ENCODE measurements at places on chromosomes 3 and 15.

- no peak for DNase-seq
Measured at GRCh38 chr3:117798221-117798620, 1088.6 kb downstream of the TUSC7 start.

DNA sequence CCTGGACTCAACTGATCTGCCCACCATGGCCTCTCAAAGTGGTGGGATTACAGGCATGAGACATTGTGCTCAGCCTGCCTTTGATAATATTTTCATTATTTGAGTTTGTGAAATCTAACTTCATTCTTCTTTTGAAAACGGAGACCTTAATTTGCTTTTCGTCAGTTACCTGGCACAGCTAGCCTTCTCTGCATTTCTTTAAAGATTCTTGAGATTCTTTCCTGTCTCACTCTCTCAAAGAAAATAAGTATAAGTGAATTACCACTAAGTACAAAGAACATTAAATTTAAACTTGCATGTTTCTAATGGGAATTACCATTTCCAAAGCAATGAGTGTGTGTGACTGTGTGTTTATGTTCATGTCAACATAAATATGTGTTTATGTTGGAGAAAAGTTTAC is 187.9 kb downstream of the NFKBIZ start:
- no peak for DNase-seq

DNA sequence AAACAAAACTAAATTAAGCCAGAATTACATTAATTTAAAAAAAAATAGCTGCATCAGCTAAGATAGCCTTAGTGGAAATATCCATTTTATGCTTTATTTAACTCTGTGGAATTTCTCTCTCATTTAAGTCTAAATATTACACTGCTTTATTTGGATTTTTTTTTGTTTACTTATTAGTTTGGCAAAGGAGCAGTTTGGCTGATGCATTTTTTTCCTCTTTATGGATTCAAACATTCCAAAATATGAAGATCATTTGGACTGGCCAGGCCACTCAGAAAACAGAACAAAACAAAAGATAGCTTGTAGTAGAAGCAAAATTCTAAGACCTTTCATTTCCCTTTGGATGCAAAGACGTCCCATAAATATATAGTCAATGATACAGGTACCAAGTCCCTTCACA is 707.3 kb upstream of the UBE2E2 start:
- DNase-seq: no peak

DNA sequence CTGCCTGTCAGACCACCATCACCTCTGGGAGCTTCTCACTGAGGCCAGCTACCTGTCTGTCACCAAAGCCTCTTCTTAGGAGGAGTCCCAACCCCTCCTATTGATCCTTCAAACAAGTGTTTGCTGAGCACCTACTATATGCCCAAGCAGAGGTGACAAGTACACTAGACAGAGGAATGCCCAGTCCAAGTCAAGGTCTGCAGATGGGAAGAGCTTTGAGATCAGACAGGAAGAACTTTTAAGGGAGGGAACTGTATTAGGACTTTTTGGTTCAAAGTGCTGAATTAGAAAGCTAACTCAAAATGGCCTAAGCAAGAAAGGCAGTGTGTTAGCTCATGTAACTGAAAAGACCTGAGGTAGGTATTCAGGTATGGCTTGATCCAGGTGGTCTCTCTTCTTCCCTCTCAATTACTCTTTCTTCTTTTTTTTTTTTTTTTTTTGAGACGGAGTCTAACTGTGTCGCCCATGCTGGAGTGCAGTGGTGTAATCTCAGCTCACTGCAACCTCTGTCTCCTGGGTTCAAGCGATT is 3.6 kb upstream of the RAD18 start:
- no peak for DNase-seq

DNA sequence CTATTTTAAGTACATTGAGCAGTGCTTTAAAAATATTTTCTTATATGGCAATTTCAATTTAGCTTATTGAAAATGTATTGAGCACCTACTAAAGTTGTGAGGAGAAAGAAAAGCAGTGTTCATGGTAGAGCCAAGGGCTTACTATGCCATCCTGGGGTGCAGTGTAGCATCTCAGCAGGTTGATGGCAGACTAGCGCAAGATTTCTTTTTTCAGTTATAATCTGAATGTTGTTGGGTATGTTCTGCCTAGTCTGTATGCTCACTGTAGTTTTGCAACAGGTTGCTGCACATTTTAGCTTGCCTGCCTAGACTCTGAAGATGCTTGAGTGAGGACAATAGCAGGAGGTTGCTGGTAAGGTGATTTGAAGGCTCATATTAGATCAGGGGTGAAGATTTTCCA is 103.1 kb upstream of the UNC13C start:
- no peak for DNase-seq

- DNase-seq: no peak
Measured at GRCh38 chr15:72183781-72184164, 13.8 kb downstream of the GRAMD2A start.

DNA sequence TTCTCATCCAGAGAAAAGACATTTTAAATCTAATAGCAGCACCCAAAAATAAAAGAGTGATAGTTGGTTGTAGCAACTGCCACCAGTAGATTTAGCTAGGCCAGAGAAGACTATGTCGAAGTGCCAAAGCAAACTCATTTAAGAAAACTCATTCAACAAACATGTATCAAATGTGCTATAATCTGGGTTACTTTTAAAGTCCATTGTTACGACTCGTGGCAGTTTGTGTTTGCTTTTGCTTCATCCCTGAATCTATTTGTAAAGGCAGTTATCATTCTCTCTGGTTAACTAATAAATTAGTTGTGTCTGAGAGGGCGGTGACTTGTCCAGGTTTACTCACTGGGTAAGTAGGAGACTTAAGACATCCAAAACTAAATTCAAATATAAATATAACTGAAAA is 159.4 kb downstream of the ZIC4 start:
- DNase-seq: no peak

DNA sequence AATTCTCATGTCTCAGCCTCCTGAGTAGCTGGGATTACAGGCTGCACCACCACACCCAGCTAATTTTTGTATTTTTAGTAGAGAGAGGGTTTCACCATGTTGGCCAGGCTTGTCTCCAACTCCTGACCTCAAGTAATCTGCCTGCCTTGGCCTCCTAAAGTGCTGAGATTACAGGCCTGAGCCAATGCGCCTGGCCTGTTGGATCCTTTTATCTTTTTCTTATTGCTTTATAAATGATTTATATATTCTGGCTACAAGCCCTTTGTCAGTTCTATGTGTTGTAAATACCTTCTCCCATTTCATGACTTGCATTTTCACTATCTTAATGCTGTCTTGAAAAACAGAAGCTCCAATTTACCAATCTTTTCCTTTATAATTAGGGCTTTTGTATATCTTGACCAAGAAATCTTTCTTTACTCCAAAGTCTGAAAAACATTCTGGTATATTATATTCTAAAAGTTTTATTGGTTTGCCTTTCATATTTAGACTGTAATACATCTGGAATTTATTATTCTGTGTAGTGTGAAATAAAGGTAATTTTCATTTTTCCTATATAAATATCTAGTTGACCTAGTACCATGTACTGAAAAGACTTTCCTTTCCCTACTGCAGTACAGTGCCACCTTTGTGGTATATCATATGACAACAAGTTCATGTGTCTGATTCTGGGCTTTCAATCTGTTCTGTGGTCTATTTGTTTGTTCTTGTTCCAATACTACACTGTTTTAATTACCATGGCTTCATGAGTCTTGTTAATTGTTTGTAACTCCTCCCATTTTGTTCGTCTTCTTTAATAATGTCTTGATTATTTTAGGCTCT is 52.9 kb upstream of the RNU6-1 start:
- DNase-seq: no peak

GRCh38 chr3:74447221-74447620 is 167.2 kb downstream of the CNTN3 start:
- no peak for DNase-seq

GRCh38 chr3:126646674-126647073 is 8.2 kb downstream of the TXNRD3 start:
- no peak for DNase-seq

- no peak for DNase-seq
Measured at GRCh38 chr3:86175593-86176444, 815.1 kb downstream of the VGLL3 start.

DNA sequence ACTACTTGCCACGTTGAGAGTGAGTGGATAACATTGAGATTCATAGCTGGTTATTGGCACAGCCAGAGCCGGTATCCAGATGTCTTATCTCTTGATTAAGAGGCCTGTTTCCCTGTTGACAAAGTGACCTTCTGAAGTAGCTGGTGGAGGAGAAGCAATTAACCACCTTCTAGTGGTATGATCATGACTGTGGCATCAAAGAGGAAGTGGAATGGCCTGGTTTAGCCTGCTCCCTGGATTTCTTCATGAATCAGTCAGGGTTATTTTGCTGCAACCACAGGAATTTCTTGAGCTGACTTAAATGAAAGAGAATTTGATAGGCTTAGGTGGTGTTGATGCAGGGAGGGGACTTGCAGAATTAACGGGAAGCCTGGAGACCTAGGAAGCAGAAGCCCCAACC is 398.3 kb downstream of the MFSD1 start:
- no peak for DNase-seq

DNA sequence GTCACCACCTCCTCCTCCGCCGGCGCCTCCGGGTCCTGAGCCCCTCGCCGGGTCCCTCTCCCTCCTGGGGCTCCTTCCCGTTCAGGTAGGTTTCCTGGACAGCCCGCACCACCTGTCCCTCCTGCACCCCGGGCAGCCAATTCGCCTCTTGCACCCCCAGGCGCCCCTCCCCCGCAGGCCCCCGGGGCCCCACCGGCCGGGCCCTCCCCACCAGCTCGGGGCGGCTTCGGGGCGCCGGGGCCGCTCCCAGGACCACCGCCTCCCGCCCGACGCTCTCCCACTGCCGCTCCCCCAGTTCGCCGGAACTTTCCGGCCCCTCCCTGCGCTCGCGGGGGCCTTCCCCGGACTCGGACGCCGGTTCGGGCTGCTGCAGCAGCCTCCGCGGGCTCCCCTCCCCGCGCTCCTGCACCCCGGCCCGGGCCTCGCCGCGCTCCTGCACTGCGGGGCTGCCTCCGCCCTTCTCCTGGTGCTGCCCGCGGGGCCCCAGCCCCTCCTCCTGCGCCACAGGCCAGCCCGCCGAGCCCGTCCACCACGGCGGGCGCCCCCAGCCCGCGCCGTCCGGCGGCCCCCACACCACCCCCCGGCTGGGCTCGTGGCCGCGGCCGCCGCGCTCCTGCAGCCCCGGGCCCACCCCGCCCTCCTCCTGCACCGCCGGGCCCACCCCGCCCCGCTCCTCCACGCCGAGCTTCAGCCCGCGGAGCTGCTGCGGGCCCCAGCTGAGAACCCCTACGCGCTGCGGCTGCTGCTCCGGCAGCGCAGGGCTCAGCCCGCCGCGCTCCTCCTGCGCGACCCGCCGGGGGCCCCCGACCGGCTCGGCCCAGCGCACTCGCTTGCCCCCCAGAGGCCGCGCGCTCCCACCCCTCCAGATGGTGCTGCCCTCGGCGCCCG is 587 bp upstream of the TNK2 start:
- DNase-seq: no peak
